ENCODE measurements at places on chromosomes 12 and 14.

- DNase-seq: no peak
Measured at GRCh38 chr14:60102389-60102788, 10.7 kb downstream of the PCNX4 start.

DNA sequence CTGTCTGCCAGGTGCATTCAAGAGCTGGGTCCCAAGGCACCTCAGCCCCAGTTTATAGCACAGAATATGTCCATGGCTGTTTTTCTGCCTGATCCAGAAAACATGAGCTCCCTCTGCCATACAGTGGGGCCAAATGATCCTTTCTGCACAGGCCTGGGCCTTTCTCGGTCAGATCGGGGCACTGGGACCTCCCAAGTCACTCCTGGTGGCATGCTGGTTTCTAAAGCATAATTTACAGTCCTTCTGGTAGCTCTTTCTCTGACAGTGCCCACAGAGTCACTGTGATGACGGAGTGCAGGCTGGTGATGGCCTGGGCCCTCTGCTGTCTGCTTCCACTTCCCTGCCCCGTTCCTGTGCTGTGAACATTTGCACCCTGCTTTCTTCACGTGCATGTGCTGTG lies 99.2 kb downstream of the ADGRD1 start:
- no peak for DNase-seq

GRCh38 chr12:120376934-120377572 lies 8.1 kb upstream of the MSI1 start:
- DNase-seq: no peak

DNA sequence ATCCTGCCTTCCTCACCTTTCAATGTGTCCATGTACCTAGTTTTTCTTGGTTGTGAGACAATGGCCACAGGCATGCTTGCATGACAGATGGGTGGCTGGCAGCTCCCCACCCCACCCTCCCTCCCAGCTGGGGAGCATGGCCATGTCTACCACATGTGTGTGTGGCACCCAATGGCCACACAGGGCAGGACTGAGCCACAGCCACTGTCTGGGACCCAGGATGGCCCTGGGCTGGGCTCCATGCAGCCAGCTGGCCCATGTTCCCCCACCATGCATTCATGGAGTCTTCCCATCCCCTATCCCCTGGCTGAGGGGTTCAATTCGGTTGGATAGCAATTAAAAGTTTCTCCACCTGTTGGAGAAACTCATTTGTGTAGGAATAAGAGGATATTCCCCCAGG lies 566.0 kb upstream of the USP15 start:
- DNase-seq: no peak

- DNase-seq: no peak
Measured at GRCh38 chr12:81792666-81793065, 33.5 kb upstream of the PPFIA2 start.

Measured in NB4 (cell line).